Effector memory CD4-positive, alpha-beta T cell (primary cell): ENCODE measurements at places on chromosomes 2 and 18.

DNA sequence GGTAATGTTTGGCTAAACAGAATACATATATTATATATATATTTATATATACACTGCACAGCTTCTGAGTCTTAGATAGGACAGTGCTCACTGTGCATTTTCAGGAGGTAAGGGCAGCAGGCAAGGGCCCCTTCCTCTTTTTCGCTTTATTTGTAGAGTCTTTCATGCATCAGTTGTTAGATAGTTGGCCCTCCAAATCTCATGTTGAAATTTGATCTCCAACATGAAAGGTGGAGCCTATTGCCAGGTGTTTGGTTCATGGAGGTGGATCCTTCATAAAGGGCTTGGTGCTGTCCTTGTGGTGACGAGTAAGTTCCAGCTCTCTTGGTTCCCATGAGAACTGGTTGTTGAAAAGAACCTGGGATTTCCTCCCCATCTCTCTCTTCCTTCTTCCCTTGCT lies 48.1 kb downstream of the TSN start:
- DNase-seq: no peak

DNA sequence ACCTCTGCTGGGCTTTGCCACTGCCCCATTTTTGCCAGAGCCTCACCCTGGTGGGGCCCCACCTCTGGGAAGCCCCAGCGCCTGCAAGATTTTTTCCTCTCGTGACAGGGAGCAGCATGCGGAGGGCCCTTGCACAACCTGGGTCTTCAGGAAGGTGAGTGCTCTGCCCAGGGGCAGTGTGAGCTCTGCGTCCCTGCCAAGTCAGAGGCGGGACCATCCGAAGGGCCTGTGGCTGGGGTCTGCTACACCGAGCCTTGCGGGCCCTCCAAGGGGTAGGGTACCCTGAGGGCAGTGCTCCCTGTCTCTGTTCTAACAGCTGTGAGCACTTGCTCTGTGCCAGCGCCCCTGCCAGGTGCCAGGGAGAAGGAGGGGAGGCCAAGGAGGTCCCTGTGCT lies 5.8 kb upstream of the ODC1 start:
- no peak for DNase-seq

- no peak for DNase-seq
These were observed 1.8 kb upstream of the NPAS2 start for GRCh38 chr2:100818003-100818605.

DNA sequence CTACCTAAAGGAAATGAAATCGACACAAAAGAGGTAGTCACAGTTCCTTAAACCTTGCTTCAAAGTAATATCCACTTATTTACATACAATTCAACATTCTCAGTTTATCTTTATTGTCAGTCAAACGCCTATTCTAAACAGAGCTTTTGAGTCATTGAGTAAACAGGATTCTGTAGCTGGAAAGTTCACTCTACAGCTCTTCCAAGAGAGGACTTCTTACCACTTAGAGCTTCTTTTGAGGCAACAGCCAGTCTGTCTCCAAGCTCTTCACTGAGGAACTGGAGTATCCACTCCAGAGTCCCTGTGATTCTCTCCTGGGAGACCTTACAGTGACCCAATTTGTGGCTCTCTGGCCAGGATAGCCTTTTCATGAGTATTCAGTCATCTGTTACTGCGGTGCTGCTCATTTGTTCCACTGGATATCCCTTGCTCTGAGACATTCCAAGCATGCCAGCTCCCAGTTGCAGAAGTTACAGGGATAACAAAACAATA lies 210.9 kb upstream of the OSR1 start:
- DNase-seq: no peak

GRCh38 chr18:47726550-47726949 lies 203.9 kb downstream of the SMAD2 start:
- DNase-seq: no peak

DNA sequence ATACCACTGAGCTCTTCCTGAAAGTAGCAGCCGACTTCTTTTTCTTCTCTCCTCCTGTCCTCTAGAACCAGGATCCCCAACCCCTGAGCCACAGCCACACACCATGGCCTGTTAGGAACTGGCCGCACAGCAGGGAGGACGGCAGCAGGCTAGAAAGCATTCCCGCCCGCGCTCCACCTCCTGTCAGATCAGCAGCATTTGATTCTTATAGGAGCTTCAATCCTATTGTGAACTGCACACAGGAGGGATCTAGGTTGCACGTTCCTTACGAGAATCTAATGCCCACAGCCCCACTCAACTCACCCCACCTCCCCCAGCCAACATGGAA lies 179.1 kb upstream of the SH3BP4 start:
- no peak for DNase-seq

- no peak for DNase-seq
These were observed 3.2 kb downstream of the PIGN start for GRCh38 chr18:62183578-62184195.

GRCh38 chr18:2114765-2115164 lies 456.5 kb downstream of the METTL4 start:
- DNase-seq: no peak

DNA sequence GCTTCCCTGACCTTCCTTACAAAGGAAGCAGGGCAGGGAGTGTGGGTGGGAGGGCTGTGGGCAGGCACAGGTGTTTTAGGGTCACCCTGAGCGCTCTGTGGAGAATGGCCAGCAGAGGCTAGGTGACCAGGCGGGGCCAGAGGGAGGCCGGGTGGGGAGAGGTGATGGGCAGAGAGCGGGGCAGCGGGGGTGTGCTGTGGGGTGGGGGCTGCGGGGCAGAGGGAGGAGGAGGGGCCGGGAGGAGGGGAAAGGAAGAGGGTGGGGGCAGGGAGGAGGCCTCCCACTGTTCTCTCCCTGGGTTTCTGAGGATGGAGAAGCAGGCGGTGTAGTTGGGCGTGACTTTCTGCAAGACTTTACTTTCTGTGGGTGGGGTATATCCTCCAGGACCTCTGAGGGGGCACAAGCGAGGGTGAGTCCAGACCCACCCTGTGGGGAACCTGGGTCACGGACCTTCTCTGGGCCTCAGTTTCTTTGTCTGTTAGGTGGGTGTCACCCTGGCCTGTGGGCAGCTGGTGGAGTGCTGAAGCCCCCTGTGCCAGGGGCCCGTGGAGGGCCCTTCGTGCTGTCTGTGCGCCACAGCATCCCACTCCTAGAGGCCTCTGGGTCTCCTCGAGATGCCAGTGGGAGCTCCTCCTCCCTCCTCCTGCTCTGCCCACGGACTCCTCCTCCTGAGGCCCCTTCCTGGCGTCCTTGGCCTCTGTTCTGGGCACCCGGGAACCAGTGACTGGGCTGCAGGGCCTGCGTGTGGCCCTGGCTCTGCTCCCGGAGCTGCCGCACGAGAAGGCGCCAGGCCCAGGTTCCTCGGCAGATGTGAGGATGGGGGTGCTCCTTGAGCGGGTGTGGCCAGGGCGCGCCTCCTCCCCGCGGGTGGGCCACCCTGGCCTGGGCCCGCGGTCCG lies 6.3 kb upstream of the NEU4 start:
- DNase-seq: no peak

DNA sequence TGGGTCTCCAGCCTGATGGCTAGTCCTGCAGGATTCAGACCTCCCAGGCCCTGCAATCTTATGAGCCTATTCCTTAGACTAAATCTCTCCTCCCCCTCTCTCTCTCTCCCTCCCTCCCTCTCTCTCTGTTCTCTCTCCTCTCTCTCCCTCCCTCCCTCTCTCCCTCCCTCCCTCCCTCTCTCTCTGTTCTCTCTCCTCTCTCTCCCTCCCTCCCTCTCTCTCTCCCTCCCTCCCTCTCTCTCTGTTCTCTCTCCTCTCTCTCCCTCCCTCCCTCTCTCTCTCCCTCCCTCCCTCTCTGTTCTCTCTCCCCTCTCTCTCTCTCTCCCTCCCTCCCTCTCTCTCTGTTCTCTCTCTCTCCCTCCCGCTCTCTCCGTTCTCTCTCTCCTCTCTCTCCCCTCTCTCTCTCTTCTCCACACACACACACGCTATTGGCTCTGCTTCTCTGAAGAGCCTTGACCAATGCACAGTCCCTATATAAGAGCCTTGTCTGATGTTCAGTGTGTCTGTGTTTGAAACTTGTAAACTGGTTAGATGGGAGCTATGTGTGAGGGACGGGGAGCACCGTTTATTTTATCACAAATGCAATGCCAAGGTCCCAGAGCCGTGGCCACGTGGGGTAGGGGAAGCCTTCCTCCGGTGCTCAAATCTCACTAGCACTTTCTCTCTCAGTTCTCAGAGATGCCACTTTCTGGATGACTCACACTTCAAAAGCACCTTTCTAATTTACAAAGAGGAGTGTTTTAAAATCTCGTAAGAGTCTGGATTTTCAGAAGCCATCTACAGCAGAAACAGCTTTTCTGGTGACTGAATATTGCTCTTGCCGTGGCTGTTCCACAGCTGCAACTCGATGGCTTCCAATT lies 9.4 kb upstream of the PRLH start:
- DNase-seq: no peak

DNA sequence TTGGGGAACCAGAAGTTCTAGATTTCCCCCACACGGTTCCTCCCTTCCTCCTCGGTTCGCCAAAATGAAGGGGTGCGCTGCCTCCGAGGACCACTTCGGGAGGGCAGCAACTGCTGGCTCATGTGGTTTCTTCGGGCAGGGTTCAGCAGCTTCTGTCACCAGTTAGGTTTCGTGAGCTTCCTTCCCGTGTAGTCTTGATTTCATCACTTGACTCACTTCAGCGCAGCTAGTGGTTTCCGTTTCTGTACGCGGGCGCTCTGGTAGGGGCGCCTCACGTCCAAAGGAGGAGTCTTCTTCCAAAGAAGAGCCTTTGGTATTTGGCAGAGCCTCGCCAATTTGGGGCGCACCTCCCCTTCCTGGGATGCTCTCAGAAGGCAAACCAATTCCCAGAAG lies 485 bp upstream of the GALNT3 start:
- DNase-seq: peak; percentile 19

GRCh38 chr2:75074228-75074627 lies 115.8 kb downstream of the POLE4 start:
- no peak for DNase-seq

- no peak for DNase-seq
These were observed 194.2 kb upstream of the PKDCC start for GRCh38 chr2:41853427-41854191.

GRCh38 chr2:99899882-99900281 lies 242.5 kb downstream of the AFF3 start:
- no peak for DNase-seq

- DNase-seq: no peak
These were observed 50.2 kb upstream of the DTNA start for GRCh38 chr18:34659579-34660517.

GRCh38 chr2:219509780-219510511 lies 4.3 kb upstream of the ASIC4 start:
- DNase-seq: peak; percentile 9

- no peak for DNase-seq
These were observed 33.8 kb downstream of the PRELID3A start for GRCh38 chr18:12441475-12442034.

DNA sequence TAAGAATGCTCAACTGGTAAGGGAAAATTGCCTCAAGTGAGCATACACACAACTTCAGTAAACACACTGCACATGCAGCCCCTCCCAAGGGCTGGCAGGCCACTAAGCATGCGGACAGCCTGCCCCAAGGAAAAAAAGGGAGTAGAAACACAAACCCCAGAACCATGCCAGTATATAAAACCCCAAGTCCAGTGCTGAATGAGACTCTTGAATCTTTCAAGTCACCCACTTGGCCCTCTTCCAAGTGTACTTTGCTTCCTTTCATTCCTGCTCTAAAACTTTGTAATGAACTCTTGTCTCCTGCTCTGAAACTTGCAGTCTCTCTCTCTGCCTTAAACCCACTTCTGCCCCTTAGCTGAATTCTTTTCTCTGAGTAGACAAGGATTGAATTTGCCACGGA lies 736.4 kb downstream of the RNF144A start:
- no peak for DNase-seq

DNA sequence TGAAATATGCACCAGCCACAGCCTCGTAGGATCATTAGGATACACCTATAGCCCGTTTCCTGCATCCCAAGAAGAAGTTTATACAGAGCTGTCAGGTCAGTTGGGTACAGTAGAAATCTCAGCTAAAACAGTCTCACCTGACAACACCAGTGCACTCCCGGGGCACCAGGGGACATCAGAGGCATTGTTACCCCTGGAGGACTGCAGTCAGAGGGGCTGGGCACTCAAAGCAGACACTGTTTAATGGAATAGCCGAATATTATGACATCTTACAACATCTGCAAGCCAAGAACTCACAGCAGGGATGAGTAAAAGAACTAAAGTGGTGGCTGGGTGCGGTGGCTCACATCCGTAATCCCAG lies 93.0 kb upstream of the ID2 start:
- no peak for DNase-seq
